Right renal cortex interstitium (tissue), 3 donors: ENCODE measurements at places on chromosomes 1 and 21. TPM values are rescaled to one million over a fixed set of nuclear protein-coding genes. Genes with fewer than 3 reads are reported as not detected.
A peak's percentile ranks its signal among the peaks of the same experiment; 100 is the strongest.

- DNase-seq = no peak
These were observed 19.5 kb upstream of the ARHGEF10L start for GRCh38 chr1:17520041-17520440.

Gene TSSK3
- polyA plus RNA-seq = 1.2 TPM

- no peak for DNase-seq
These were observed 12.9 kb upstream of the NES start for GRCh38 chr1:156689953-156690674.

DNA sequence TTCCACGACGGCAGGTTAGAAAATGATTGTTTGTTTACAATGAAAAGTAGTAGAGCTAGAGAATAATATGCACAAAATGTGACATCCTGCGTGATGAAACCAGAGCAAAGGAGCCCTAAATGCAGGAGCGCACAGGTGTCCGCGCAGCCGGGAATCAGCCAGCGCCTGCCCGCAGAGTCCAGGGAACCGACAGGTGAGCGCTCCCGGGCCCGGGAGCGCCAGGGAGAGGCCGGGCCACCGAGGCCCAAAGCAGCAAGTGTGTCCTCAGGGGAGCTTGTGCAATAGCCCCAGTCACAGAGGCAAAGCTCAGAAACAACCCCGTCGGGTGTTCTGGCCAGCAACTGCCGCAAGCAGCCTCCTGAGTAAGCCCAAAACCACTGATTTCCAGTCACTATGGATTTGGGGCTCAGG lies 789 bp upstream of the GALE start:
- no peak for DNase-seq

Gene GPR3
- polyA plus RNA-seq = 0.64 TPM

- no peak for DNase-seq
These were observed 6.0 kb downstream of the EDARADD start for GRCh38 chr1:236400061-236400603.

DNA sequence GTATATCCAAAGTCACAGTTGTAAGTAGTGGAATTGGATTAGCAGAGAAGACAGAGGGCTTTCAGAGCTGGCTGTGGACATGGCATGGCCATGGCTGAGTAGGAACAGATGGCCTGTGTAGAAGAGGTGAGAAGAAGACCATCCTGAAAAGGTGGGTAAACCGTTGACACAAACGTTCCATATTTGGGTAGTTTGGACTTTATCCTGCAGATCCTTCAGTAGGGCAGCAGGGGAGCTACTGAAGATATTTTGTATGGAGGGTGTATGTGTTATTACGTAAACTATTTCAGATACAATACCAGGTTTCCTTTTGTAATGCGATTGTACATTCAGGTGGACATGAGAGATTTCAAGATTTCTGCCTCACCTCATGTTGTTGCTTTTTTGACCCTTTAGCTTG lies 1.6 kb downstream of the UTP11 start:
- no peak for DNase-seq

Gene TRPM2
- 0.82 TPM for polyA plus RNA-seq

GRCh38 chr1:194570476-194570875 lies 1384.1 kb upstream of the B3GALT2 start:
- DNase-seq = no peak

GRCh38 chr1:98145655-98146054 lies 224.8 kb upstream of the DPYD start:
- no peak for DNase-seq

- no peak for DNase-seq
These were observed 30.0 kb upstream of the EPS8L3 start for GRCh38 chr1:109793486-109794318.

DNA sequence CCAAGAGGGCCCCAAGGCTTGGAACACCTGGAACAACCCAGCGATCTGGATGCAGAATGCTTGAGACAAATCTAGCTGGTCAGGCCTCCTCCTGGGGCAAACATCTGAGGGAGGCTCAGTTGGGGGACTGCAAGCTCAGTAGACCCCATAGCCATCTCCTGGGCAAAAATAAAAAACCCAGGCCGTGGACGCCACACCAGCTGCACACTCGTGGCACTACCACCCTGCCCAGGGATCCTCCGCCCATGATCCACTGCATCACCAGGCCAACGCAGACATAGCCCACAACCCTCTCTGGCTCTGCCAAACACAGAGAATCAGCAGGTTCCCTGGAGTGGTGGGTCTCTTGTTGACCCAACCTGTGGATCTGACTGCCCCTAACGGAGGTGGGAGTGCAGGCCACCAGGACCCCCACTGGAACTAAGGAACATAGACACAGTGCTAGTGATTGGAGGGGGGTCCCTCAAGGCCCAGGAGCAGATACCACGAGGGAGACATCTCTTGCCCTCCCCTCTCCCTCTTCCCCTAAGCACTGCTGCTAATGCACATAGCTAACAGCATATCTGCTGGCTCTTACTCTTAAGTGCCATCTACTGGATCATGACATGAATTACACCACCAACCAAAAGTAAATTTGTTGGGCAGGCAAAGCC lies 147.2 kb downstream of the CHD1L start:
- DNase-seq = peak; percentile 12

Gene CELA3A
- not detected for polyA plus RNA-seq

DNA sequence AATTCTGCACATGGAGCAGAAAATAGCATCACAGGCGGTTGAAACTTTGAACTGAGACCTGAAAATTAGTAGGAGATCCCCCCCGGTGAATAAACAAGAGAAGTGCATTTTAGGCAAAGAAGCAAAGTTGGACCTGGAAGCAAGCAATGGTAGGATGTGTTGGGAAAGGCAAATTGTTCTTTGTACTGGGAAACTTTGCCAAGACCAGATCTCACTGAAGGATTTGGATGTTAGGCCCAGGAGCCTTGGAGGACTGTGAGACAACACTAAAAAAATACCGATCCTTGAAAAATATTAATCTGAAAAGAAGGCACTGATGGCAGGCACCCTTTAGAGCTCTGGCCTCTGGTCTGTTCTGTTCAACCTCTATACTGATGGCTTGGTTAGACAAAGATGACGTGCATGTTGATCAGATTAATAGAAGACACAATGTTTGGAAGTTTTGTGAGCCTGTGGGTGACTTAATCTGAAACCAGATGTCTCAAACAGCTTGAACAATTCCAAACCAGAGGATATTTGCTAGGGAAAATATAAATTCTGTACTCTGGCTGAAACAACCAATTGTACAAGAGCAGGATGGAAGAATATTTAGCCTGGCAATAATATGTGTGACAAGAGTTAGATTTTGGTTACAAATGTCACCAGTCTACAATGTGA lies 108.4 kb downstream of the ROR1 start:
- no peak for DNase-seq

DNA sequence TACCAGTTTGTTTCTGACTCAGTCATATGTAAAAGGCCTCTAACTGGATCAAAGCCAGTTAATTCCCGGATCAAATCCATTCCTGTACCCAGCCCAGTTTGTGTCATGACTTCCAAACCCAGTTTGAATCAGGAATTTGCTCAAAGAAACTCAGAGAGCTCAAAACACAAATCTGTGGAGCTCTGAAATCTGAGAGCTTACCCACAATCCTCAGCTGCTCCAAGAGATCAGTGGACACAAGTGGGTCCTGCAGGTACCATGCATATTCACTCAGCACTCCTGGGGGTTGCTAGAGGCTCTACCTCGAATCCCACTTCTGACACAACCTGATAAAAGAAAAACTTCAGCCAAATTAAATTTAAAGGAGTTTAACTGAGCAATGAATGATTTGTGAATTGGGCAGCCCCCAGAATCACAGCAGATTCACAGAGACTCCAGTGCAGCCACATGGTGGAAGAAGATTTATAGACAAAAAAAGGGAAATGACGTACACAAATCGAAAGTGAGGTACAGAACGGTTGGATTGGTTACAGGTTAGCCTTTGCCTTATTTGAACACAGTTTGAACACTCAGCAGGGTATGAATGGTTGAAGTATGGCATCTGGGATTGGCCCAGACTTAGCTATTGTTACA lies 11.9 kb upstream of the MRPL55 start:
- no peak for DNase-seq

Gene CCDC30
- 20.8 TPM for polyA plus RNA-seq

Gene FNDC5
- polyA plus RNA-seq = 46.6 TPM

DNA sequence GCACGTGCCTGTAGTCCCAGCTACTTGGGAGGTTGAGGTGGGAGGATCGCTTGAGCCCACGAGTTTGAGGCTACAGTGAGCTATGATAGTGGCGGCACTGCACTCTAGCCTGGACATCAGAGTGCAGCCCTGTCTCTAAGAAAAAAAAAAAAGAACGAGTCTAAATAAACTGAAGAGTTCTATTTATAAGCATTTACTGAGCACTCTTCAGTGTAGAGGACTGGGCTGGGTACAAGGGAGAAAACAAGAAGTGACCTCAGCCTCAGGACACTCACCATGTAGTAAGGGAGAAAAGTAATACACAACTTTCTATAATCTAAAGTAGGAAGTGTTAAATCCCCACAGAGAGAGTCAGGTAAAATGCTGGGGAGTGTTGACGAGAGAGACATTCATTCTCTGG lies 35.0 kb downstream of the NAV1 start:
- DNase-seq = no peak

- no peak for DNase-seq
These were observed 15.2 kb downstream of the RIPK4 start for GRCh38 chr21:41751611-41752011.

- no peak for DNase-seq
These were observed 792 bp downstream of the GOLPH3L start for GRCh38 chr1:150696162-150696561.

Gene PGLYRP3
- polyA plus RNA-seq = not detected

Gene TMEM125
- polyA plus RNA-seq = 15.9 TPM

DNA sequence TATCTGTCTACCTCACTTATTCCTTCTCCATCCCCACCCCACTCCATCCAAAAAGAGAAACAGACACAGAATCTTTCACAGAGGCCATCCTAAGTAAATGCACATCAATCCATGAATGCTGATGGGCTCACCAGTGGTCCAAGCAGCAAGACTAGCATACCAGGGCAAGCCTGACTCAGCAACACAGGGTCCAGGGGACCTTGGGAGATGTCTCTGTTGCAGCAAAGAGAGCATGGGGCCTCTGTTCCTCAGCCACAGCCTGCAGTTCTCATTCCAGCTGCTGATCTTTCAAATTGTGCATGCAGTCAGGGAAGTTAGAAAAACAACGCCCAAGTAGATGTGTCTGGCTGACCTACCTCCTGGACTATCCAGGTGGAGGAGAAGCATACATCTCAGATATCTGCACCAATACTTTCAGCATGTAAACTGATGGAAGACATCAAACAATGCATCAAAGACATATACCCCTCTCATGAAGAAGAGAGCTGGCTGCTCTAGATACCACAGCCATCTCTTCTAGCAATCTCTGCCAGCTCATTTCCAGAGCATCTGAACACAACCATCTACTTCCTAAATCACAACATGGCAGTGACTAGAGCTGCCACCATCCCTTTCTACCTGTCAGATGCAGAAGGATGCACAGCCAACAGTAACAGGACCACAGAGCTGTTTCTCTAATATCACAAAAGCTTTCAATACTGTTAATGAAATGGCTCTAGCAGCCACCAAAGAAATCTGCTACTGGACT lies 54.5 kb downstream of the CD34 start:
- no peak for DNase-seq

Gene RASSF5
- polyA plus RNA-seq = 5.4 TPM

Gene ATP1A2
- polyA plus RNA-seq = 5.8 TPM

- no peak for DNase-seq
These were observed 261.3 kb upstream of the CHRM3 start for GRCh38 chr1:239125027-239125426.

Gene PTPN22
- 0.24 TPM for polyA plus RNA-seq

DNA sequence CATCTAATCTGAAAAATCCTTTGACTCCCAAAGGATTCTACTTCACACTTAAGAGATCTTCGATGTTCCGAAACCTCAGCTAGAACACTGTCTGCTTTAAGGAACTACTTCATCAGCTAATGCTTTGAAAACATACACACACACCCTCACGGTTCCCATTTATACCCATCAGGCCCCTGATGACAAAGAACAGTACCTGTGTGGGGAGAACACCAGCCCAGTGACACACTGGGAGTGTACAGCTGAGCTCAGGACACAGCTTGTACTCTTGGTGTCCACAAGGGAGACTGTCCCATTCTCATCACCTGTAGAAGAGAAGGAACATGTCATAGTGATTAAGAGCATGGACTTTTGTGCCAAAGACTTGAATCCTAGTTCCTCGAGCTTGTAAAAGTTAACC lies 6.6 kb downstream of the WDR77 start:
- DNase-seq = no peak

DNA sequence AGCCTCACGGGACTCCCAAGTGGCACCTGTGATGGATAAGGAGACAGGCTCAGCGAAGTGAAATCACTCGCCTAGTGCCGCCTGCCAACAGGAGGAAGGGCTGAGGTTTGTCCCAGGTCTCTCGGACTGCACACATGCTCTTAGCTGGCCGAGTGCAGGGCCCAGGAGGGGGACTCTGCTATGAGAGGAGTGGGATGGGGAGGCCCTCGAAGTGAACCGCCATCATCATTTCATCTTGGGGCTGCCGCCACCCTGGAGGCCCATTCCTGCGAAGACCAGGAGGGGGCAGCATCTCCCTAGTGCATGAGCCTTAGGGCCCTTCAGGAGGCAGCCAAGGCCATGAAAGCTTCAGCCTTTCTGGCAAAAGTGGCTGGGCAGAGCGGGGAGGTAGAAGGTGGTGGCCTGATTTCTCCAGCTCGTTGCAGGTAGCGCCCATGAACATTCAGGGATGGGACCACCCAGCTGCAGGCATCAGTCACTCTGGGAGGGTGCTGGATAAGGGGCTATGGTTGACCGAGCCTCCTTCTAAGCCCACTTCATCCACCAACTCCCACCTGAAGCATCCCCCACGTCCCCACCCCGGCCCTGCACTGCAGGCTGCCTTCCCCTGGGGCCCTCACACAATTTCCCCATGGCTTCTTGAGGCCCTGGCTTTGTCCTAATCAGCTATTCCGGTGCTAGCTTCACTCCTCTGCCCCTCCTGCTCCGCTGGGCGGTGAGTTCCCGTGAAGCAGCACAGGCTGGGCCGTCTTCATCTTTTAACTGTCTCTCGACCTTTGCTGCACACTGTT lies 17.2 kb upstream of the RASSF5 start:
- no peak for DNase-seq

GRCh38 chr1:3697104-3697503 lies 44.8 kb downstream of the TP73 start:
- DNase-seq = no peak

- no peak for DNase-seq
These were observed 8.7 kb downstream of the CTNNBIP1 start for GRCh38 chr1:9901148-9902059.

Gene LIN28A
- polyA plus RNA-seq = not detected

GRCh38 chr1:19981507-19982312 lies 2.3 kb upstream of the PLA2G2A start:
- no peak for DNase-seq

Gene TMPRSS2
- polyA plus RNA-seq = 36.1 TPM

GRCh38 chr21:33572350-33572749 lies 16.1 kb downstream of the DONSON start:
- no peak for DNase-seq
